ENCODE measurements at places on chromosomes 1 and 21. TPM values are rescaled to one million over a fixed set of nuclear protein-coding genes. Genes with fewer than 3 reads are reported as not detected.
A peak's percentile ranks its signal among the peaks of the same experiment; 100 is the strongest.

UTS2 gene
- not detected for polyA plus RNA-seq

BEST4 gene
- 0.31 TPM for polyA plus RNA-seq

- peak overlapping the region; percentile 94 for H3K27ac ChIP-seq
- H3K27me3 ChIP-seq: no peaks in the 10 kb centered on the region
- no peaks in the 10 kb centered on the region for H3K36me3 ChIP-seq
- H3K4me3 ChIP-seq: peak overlapping the region; percentile 46
- peaks cover 24% of the 10 kb centered on the region for H3K4me1 ChIP-seq
- DNase-seq: peak; percentile 99
Observed at GRCh38 chr1:234997201-234997895, 131.3 kb downstream of the TOMM20 start.

- H3K4me3 ChIP-seq: peak overlapping the region; percentile 18
- H3K27me3 ChIP-seq: no peaks in the 10 kb centered on the region
- peaks cover 45% of the 10 kb centered on the region for H3K4me1 ChIP-seq
- DNase-seq: peak; percentile 36
- peak overlapping the region; percentile 20 for H3K27ac ChIP-seq
- no peaks in the 10 kb centered on the region for H3K36me3 ChIP-seq
Observed at GRCh38 chr21:37461479-37461878, 94.9 kb downstream of the DYRK1A start.

DNA sequence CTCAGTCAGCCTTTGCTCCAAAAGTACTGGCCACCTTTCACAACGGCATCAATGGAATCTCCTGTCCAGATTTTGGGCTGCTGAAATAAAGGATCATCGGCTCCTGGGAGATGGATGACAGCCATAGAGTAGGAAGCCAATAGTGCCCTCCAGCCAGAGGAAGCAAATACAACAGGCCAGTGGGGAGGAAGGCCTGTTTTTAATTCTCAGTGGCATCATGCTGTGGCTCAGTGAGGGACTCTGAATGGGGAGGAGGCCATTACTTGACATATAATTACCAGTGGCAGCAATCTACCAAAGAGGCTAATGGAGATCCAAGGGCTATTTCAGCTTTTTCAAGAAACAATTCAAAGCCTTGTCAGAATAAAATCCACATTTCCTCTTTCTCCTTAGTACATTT, 26.7 kb downstream of the COLGALT2 start:
- H3K4me1 ChIP-seq: peaks cover 9% of the 10 kb centered on the region
- H3K36me3 ChIP-seq: no peaks in the 10 kb centered on the region
- no peaks in the 10 kb centered on the region for H3K27me3 ChIP-seq
- DNase-seq: no peak
- H3K4me3 ChIP-seq: no peak overlapping the region

CD244 gene
- not detected for polyA plus RNA-seq

- H3K4me1 ChIP-seq: no peaks in the 10 kb centered on the region
- DNase-seq: peak; percentile 67
- H3K4me3 ChIP-seq: no peak overlapping the region
- H3K36me3 ChIP-seq: no peaks in the 10 kb centered on the region
- no peak overlapping the region for H3K27ac ChIP-seq
Observed at GRCh38 chr1:160951443-160952128, 3.0 kb downstream of the ITLN2 start.

DMBX1 gene
- polyA plus RNA-seq: not detected

DNA sequence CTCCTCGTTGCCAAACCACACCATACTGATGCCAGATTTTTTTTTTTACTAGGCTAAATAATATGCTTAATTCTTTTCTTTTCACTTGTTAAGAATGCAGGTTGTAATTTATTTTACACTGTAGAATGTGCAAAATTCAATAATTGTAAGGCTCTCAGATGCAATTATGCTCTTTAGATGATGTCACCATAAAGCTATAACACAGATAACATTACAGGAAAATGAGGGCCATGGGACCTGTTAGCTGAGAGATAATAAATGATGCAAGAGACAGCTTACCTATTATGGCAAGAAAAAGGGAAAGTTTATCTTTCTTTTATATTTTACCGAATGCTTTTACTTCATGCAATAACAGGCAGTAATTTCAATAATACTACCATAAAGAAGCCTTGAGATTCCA, 35.4 kb downstream of the CHRM3 start:
- DNase-seq: no peak
- H3K4me1 ChIP-seq: no peaks in the 10 kb centered on the region
- no peak overlapping the region for H3K4me3 ChIP-seq
- no peak overlapping the region for H3K27ac ChIP-seq
- H3K27me3 ChIP-seq: no peaks in the 10 kb centered on the region

GRCh38 chr1:153880962-153881361, 41.8 kb downstream of the GATAD2B start:
- DNase-seq: peak; percentile 89
- no peaks in the 10 kb centered on the region for H3K27me3 ChIP-seq
- no peaks in the 10 kb centered on the region for H3K36me3 ChIP-seq
- peak overlapping the region; percentile 4 for H3K27ac ChIP-seq

DNA sequence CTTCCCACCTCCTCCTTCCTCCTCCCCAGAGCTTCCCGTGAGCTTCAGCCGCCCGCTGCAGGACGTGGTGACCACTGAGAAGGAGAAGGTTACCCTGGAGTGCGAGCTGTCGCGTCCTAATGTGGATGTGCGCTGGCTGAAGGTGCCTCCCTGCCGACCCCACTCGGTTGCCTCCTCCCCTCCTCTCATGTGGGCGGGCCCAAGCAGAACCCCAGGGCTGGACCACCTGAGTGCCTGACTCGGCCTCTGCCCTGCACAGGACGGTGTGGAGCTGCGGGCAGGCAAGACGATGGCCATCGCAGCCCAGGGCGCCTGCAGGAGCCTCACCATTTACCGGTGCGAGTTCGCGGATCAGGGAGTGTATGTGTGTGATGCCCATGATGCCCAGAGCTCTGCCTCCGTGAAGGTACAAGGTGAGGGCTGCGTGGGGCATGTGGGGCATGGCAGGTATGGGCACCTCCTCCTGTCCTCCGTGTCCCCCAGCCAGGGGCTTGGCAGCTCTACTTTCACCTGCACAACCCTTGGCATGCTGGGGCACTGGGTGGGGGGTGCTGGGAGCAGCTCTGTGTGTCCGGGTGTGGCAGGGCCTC, 69.2 kb downstream of the OBSCN start:
- no peak for DNase-seq
- no peaks in the 10 kb centered on the region for H3K36me3 ChIP-seq
- no peaks in the 10 kb centered on the region for H3K27me3 ChIP-seq
- no peaks in the 10 kb centered on the region for H3K4me1 ChIP-seq
- no peak overlapping the region for H3K4me3 ChIP-seq

KCNK2 gene
- polyA plus RNA-seq: 69.2 TPM
